ENCODE measurements at places on chromosomes 3 and 15.

DNA sequence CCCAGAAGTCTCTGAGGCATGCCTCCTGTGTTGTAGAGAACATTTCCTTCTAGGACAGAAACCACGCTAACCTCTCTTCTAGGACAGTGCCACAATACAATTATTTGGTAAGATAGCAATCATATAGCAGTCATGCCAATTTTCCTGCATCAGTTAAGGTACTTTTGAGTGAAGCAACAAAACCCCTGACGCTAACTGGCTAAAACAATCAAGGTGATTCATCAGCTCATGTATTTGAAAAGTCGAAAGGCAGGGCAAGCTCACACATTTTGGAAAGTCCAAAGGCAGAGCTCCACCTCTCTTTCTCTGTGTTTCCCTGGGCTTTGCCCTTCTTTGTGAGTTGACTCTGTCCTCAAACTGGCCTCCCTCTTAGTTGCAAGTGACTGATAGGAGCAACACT, 10.1 kb downstream of the TERC start:
- DNase-seq = no peak

DNA sequence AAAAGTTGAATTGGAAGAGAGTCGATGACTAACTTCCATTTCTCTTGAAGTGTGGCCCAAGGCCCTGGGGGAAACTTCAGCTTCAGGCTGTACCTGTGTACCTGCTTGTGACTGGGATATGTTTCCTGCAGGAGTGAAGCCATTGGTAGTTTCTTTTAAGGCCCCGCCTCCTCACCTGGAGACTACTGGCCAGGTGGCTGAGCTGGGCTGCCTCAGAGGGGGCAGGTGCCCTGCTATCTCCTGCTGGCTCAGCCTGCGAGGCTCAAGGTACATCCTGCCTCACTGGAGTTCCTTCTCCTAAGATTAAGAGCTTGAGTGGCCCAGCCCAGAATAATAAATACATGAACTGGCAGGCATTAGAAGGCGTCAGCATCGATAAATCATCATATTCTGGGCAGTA, 121.6 kb upstream of the ROPN1 start:
- no peak for DNase-seq

DNA sequence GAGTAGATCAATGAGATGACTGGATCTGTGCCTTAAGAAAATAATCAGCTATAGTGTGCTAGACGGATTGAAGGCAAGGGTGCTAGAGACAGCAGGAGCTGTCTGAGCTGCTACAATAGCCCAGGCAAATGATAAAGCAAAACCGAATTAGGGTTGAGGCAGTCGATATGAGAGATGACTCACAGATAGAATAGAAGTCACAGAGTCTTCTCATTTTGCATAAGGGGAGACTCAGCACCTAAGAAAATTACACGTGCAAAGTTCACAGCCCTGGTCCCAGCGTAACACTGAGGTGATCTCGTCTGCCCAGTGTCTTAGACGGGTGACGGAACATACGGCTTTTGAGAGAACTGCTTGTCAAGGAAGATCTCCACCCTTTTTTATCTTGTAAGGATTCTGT, 11.6 kb downstream of the LPP start:
- DNase-seq = peak; percentile 15

GRCh38 chr3:61620073-61620472, 58.7 kb downstream of the PTPRG start:
- DNase-seq = no peak

GRCh38 chr3:60754617-60755016, 496.6 kb downstream of the FHIT start:
- no peak for DNase-seq

DNA sequence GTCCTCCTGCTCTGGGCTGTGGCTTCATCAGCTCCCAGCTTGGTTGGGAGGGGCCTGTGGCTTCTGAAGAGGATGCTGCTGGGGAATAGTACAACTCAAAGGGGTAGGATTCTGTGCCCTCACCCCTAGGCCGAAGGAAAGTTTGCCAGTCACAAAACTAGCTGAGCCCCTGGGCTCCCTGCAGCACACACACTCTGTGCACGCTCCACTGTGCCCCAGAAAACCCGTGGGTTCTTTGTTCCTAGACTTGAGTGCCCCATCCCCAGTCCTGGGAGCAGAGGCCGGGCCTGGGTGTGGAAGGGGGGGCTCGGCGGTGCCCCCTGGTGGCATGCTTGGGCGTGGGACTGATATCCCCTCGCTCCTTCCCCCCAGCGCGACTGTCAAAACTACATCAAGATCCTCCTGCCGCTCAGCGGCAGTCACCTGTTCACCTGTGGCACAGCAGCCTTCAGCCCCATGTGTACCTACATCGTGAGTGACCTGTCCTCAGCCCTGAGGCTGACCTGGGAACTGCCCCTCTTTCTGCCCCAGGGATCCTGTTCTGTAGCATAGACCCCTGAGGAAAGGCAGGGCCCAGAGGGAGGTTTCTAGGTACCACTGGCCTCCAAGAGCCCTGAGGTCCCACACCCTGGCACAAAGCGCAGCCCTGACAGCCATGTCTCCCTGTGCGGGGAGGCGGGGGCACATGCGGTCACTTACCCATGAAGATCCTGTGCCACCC, 14.2 kb downstream of the CIB1 start:
- peak; percentile 41 for DNase-seq

- no peak for DNase-seq
These were observed 331.7 kb downstream of the MAGI1 start for GRCh38 chr3:65706776-65707568.

DNA sequence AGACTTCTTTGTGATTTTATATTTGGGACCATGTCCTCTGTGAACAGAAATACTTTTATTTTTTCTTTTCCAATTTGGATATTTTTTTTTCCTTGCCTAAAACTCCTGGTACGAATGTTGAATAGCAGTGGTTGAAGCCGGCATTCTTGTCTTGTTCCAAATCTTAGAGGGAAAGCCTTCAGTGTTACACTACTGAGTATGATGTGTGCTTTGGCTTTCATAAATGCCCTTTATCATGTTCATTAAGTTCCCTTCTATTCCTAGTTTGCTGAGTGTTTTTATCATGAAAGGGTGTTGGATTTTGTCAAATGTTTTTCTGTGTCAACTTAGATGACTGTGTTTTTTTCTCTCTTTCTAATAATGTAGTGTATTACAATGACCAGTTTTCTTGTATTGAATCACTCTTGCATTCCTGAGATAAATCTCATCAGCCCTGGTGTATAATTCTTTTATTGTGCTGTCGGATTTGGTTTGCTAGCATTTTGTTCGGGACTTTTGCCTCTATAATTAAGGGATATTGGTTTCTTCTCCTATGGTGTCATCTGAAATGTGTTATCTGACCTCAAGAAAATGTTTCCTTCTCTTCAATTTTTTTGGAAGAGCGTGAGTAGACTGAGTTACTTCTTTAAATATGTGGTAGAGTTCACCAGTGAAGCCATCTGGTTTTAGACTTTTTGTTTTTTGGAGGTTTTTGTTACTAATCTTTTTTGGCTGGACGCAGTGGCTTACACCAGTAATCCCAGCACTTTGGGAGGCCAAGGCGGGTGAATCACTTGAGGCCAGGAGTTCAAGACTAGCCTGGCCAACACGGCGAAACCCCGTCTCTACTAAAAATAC, 33.3 kb downstream of the MAP1A start:
- DNase-seq = no peak

- DNase-seq = no peak
These were observed 145.1 kb upstream of the CNTN4 start for GRCh38 chr3:1953536-1953935.

- DNase-seq = no peak
These were observed 243.1 kb upstream of the LRRFIP2 start for GRCh38 chr3:37417297-37418082.

GRCh38 chr15:51332206-51333147, 5.9 kb downstream of the CYP19A1 start:
- no peak for DNase-seq

DNA sequence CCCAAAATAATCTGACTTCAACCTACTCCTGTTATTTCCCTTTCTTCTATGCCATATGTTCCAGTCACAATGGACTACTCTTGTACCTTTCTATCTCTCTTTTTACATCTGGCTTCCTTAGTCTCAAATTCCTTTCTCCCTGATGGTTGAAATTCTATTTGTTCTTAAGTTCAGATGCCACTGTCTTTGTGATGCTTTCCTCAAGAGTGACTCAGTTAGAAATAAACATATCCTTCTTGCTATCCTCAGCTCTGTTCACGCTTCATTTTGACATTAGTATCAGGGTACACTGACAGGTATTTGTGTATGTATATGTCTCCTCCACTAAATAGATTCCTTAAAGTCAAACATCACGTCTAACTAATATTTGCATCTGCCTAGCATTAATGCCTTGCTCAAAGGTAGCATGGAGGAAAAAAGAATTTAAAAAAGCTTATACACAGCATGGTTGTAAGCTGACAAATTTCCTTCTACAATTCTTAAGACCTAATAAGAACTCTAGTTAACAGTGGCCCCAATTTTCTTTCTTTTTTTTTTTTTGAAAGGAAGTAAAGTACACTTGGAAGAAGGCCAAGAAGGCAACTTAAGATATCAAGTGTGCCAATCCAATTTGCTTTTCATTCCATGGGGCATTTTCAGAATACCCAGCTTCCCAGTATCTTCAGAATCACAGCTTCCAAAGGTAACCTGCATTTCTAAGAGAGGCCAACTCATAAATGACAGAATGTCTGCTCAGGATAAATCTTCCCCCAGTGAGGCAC, 58.0 kb downstream of the CHAC1 start:
- no peak for DNase-seq

- DNase-seq = no peak
These were observed 28.5 kb downstream of the ACSBG1 start for GRCh38 chr15:78205856-78206255.

GRCh38 chr3:101861212-101861788, 12.0 kb downstream of the NFKBIZ start:
- DNase-seq = no peak

DNA sequence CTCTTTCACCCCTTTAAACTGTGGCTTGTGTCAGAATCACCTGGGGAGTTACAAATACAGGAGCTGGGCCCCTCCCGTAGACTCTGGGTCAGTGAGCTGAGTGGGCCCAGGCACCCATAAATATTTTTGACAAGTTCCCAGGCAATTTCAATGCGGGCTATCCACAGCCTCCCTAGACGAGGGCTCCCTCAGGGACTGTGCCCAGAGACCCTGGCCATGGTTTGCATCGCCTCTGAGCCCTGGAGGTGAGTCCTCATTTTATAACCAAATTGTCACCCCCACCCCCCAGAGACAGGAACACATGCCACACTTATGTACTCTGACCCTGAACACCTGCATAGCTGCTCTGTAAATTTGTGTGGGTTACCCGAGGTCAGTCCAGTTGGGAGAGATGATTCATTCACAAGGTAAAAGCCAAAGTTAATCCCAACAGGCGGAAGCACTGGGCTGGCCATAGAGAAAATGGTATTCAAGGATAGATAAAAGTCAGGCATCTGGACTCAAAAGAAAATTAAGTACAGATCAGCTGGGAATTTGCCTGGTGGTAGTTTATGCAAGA, 146.5 kb upstream of the SLC6A11 start:
- no peak for DNase-seq

DNA sequence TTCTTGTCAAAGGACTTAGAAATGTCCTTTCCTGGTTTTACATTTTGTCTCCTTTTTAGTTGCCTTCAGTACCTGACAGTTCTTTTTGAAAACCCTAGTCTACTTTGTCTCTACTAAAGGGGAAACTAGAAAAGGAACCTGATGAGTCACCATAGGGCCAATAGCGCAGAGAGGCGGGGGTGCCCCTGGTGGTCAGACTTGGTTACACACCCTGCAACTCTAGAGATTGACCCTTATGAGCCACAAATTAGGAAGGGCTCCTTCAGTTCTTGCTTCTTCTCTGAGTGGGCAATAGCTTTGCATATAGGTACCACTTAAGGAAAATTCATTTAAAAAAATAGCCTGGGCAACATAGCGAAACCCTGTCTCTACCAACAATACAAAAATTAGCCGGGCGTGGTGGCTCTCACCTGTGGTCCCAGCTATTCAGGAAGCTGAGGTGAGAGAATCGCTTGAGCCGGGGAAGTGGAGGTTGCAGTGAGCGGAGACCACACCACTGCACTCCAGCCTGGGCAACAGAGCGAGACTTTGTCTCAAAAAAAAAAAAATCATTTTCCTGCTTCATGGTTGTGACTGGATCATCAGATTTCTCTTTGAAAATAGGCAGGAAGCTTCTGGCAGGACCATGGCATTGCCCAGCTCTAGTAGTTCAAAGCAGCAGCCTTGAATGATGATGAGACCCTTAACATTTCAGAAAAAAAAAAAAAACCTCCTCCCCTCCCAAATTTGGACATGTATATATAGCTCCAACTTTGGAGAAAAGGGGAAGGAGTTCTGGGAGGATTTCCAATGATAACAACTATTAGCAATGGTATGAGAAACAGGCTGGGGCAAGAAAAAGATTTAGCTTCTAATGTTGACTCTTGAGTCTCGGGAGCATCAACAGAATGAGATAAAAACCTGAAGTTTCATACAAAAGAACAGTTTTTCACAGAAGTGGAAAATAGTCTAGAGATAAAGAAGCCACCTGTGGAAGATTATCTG, 45.2 kb upstream of the RASA2 start:
- peak; percentile 78 for DNase-seq

DNA sequence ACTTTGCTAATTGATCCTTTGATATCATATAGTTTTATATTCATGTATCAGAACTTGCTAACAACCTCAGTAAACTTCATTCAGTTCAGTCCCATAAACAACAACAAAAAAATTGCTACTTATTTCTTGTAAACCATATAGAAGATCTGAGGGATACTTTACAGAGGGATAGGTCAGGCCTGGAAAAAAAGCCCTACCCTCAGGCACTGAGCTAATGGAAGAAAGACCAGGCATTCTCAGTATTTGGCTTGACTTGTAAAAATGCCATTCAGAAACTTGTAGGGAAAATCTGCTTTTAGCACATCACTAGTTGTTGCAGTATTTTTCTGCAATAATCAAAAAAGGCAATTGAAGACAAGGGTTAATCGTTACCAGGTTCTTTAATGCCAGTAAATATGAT, 33.1 kb downstream of the ARMC8 start:
- no peak for DNase-seq

DNA sequence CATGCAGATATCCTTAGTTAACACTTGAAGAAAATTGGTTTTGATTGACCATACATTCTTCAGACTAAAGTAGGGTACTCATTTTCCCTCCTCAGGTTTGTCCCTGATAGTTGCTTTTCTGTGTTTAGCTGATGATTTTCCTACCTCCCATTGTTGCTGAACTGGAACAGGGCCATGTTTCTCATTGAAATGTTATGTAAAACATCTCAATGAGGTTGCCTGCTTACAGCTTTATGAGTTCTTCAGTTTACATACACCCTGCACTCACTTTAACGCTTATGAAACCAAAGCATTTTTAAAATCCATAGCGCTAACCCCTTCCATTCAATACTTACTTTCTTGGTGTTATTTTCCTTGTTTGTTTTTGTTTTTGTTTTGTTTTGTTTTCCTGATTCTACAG, 61.9 kb downstream of the HMG20A start:
- no peak for DNase-seq

DNA sequence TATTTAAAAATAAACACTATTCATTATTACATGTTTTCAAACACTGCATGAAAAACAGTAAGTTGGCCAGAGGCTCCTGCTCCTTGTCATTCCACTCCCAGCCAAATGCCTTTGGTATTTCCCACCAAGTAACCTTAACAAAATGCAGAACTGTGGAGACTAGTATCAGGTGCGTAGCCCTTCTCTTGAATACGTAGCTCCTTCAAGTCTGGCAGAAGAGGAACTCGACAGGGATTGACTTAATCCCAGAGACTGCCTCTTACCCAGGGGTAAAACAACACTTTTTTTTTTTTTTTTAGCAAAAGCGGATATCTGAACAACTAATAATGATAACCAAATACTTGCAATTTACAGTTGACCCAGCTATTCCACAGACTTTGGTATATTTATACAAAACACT, 738 bp downstream of the COMMD2 start:
- DNase-seq = no peak

Data from activated CD4-positive, alpha-beta T cell treated with anti-CD3 and anti-CD28 coated beads, Interleukin-2, amount 50 U/mL, for 4 hours (primary cell).